Activated T-cell treated with anti-CD3 and anti-CD28 coated beads for 48 hours (primary cell): ENCODE measurements at places on chromosomes 3 and 15.

DNA sequence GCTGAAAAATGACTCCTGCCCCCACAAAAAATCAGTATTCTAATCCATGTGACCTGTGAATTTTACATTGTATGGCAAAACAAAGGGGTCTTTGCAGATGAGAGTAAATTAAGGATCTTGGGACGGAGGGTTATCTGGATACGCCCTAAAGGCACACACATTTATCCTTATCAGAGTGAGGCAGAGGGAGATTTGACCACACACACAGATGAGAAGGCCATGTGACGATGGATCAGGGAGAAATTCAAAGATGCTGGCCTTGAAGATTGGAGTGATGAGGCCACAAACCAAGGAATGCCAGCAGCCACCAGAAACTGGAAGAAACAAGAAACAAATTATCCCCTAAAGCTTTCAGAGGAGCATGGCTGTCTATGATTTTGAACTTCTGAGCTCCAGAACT, 288.5 kb downstream of the XXYLT1 start:
- DNase-seq = no peak

GRCh38 chr3:39941931-39942330, 132.5 kb downstream of the MYRIP start:
- DNase-seq = no peak

DNA sequence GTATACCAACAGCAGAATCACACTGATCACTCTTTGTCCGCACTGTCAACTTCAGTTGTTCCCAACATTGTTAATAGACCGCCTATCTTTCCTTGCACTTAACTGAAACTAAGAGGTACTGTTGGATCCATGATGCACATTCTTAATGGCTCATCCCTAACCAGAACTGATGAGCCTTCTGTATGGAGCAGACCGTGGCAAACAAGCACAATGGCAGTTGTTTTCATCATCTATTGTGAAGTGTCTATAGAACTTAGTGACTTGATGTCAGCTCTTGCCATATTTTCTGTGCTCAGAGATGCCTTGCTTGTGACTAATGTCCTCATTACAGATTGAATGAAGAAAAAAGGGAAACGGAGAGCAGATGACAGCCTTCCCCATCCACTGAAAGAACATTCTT, 347.4 kb downstream of the NLGN1 start:
- no peak for DNase-seq

- DNase-seq = no peak
Observed at GRCh38 chr15:39784638-39785037, 2.0 kb upstream of the FSIP1 start.

- peak; percentile 55 for DNase-seq
Observed at GRCh38 chr3:141940194-141940776, 63.8 kb downstream of the ATP1B3 start.

DNA sequence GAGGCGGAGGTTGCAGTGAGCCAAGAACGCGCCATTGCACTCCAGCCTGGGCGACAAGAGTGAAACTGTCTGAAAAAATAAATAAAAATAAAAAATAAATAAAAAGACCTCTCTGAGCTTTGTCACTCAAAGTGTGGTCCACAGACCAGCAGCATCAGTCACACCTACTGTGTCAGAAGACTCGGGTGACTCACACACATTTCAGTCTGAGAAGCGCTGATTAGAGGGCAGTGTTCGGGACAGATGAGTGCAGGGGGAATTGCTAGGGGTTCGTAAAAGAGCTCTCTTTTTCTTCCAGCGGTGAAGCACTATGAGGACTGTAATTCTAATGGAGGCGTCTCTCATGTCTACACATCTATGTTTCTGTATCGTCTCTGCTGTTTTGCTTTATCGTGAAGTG, 5.7 kb downstream of the PODXL2 start:
- DNase-seq = no peak

DNA sequence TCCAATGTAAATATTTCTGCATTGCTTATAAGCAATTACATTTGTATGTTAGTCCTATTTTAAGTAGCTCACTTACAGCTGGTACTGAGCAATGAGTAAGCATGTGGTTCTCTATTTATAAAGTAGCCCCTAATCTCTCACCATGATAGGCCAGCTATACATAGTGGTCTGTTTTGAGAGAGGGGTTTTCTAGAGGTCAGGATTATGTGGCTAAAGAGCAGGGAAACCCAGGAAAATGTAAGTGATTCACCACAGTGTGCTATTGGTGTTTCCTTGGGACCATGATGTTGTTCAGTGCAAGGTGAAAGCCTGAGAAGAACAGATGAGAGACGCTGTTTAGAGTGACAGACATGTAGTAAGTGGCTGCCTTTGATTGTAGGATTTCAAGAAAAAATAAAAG, 26.4 kb downstream of the RBMS3 start:
- DNase-seq = no peak

DNA sequence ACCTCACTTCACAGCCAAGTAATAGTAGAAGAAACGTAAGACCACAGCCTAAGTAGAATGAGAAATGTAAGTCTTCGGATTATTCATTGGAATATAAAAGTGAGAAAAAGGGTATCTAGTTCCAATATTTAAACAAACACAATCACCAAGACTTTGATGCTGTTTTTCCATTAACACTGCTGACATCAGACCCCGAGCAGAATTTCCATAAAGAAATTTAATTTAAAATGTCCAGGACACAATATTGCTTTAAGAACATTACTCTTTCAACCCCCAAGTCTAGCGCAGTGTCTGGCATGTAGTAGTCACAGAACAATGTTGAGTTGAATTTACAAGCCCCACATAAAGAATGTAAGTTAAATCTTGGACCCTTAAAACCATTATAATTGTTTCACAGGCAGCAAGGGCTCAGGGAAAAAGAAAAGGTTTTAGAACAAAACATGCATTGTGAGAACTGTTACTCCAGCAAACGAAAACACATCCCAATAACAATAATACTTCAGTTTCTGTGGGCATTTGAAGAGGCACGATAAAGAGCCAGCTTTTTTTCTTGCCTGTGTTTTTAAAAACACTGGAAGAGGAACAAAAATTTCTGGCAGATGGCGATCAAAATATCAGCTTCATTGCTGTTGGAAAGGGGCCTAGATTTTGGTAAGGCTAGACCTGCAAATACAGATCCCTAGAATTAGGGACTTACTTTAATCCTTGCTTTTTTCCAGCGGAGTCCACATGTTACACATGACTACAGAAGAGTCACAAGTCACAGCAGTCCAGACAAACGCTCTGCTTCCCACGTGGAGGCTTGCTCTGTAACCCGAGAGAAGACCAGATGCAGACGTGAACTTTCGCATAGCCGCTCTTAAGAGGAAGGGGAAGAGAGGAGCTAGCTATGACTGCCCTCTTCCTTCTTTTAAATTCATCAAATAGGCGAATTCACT, 77.9 kb upstream of the IGSF10 start:
- DNase-seq = no peak

DNA sequence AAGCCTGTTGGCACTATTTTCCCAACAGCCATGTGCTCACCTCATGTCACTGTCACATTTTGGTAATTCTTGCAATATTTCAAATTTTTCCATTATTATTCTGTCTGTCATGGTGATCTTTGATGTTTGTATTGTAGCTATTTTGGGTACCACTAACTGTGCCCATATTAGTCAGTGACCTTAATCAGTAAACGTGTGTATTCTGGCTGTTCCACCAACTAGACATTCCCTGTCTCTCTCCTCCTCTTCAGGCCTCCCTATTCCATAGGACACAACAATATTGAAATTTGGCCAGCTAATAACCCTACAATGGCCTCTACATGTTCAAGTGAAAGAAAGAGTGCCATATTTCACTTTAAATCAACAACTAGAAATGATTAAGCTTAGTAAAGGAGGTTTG, 88.6 kb downstream of the OPA1 start:
- DNase-seq = no peak

DNA sequence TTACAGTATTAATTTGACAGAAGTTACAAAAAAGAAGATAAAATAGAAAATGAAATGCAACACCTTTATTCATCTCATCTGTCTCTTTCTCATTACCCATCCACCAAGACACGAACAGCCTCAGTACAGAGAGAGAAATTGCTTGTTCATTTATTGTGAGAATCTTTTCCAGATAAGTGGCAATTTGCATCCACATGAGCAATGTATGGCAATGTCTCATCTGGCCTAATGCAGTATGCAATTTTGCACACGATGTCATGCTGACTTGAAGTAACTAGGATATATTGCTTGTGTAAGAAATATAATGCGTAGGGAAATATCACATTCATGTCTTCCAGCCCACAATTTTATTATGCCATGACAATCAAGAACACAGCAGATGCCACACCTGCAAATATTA, 866.9 kb downstream of the ROBO1 start:
- DNase-seq = no peak

GRCh38 chr3:187150599-187150998, 11.3 kb upstream of the RPL39L start:
- peak; percentile 54 for DNase-seq

DNA sequence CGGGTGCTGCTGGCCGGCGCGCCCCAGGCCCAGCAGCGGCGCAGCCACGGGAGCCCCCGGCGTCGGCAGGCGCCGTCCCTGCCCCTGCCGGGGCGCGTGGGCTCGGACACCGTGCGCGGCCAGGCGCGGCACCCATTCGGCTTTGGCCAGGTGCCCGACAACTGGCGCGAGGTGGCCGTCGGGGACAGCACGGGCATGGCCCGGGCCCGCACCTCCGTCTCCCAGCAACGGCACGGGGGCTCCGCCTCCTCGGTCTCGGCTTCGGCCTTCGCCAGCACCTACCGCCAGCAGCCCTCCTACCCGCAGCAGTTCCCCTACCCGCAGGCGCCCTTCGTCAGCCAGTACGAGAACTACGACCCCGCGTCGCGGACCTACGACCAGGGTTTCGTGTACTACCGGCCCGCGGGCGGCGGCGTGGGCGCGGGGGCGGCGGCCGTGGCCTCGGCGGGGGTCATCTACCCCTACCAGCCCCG, 777 bp downstream of the LOXL1 start:
- DNase-seq = peak; percentile 30

DNA sequence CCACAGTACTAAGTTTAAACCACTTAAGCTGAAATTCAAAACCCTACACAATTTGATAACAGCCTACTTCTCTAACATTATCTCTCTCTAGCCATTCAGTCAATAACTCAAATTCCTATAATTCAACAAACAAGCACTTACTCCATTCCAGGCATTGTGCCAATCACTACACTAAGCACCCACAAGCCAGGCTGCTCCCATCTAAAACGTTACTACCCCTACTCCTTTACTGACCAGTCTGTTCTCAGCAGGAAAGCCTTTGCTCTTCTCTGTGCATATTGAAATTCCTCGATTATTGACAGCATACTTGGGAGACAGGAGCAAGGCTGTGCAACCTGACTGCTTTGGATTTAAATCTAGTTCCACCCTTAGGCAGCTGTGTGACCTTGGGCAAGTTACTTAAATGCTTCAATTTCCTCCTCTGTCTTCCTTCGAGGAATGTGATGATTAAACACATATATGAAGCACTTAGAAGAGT, 177.2 kb upstream of the THBS1 start:
- DNase-seq = no peak
